ENCODE measurements at places on chromosomes 3 and 15.

GRCh38 chr3:101255441-101255840, 64.9 kb downstream of the IMPG2 start:
- DNase-seq, result no peak

- DNase-seq, result peak; percentile 74
Measured at GRCh38 chr3:185936814-185937688, 763 bp downstream of the TRA2B start.

- DNase-seq, result no peak
Measured at GRCh38 chr3:45906681-45907407, 20.5 kb downstream of the CCR9 start.

DNA sequence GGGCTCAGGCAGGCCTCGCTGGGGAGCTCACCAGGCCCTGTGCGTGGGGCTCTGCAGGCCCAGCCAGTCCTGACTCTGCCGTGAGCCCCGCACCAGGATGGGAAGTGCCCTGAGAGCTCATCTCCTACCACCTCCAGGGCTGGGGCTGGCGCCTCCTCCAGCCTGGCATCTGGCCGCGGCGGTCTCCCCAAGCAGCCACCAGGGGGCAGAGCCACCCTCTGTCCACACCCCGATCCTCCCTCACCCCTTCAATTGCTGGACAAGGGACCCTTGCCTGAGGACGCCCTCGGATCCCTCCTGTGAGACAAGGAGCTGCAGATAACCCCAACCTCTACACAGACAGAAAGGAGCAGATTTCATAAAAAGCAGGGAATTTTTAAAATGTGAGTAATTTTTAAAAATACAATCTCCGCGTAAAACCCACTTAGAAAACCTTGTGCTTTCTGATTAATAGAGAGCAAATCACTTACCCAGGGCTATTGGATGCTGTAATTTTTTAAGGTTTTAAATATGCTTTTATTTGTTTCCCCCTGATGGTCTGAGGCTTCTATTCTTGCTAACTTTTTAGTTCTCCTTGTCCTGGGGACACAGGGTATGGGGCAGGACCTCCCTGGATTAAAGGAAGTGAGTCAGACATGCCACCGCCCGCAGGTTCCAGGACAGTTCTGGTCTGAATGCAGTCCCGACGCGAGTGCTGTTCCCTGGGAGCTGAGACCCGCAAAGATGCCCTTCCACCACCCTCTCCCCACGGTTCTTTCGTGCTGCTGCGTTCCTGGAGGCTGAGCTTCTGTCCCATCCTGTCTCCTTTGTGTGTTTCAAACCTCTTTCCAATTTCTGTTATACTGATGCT, 52.3 kb upstream of the CHRNA7 start:
- peak; percentile 37 for DNase-seq

DNA sequence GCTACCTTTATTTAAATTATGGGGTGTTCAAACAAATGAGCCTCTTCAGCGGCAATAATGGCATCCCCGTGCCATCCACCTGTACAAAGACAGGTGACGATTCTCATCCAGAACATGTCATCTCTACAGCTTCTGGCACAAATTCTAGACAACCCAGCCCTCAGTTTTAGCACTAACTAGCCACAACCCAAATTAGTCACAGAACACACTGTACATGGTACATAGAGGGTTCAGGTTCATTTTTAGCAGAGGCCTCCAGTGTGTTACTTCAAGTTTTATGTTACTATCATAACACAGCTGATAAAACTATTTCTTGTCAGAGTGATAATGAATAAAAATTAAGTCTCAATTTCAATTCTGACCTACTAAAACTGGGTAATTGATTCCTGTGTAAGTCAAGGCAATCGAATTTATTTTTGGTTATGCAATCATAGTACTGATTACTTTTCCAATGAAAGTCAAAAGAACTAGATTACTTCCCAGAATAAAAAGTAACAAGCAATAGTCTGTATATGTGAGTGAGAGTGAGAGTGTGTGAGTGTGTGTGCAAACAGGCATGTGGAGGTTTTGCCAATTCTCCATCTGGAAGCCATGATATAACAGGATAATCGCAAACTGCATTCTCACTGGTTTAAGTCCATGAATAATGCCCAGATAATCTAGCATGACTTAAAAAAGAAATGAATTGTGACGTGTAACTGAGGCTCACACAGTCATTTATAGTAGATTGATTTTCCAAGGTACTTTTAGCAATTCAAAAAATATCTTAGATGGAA, 37.4 kb downstream of the SHQ1 start:
- DNase-seq, result no peak

- DNase-seq, result no peak
Measured at GRCh38 chr15:36882487-36883131, 217.7 kb downstream of the MEIS2 start.

DNA sequence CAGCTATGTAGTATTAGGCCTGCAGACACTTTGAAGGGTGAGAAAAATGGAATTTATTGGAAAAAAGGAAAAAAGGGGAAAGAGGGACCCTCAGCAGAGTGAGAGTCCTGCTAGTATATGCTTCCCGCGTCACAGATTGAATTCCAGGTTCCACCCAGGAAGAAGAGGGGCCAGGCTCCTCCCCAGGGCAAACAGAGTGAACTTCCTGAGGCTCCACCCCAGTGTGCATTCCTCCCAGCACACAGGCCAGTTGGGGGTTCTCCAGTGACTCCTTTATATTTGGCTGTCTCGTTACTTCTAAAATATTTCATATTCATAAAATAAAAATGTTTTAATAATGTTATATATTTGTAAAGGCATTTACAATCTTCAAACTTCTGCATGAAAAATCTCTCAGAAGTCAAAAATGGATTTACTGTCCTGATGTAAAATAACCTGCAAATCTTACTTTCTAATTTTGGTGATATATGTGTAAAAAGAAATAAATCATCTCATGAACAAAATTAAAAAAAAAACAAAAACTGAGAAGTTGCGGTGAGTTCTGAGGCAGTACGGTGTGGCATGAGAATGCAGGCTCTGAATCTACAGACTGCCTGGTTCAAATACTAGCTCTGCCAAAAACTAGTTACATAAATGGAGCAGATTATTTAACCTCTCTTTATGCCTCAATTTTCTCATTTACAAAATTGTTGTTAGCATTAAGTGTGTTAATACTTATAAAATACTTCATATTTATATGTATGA, 175.8 kb upstream of the P2RY1 start:
- DNase-seq, result no peak

GRCh38 chr3:43176666-43177065, 70.8 kb upstream of the POMGNT2 start:
- DNase-seq, result no peak

- DNase-seq, result no peak
Measured at GRCh38 chr3:65930648-65931047, 108.1 kb downstream of the MAGI1 start.

DNA sequence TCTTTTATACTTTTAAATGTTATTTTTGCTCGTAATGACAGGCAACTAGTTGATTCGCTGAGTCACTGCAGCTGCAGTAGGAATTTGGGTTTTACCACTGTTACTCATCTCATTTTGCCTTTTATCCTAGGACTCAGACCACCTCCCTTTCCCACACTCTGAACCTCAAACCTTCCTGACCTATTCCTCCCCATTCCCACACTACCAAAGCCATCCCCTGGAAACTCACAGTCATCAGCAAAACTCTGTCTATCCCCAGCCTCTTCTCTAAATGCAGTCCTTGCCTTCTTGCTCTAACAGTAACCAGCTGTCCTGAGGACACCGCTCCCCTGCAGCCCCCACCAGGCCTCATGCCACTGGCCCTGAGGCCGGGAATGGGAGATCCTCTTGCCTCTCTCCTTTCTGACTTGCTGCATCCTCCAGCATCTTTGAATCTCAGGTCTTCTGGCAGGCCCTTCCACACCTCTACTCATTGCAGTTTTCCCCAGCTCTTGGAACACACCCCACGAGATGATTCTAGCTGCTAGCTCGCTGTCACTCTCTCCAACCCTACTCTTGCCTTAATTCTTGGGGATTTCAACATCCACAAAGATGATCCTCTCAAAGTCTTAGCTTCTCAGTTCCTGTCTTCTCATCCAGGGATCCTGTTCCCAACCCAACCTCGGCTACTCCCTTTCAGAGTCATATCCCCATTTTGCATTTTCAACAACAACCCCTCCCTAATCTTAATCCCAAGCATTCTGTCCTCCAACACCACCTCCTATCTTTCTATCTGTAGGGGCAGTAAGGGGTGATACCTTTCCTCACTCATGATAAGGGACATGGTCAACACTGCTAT, 55.9 kb upstream of the C3orf80 start:
- no peak for DNase-seq

DNA sequence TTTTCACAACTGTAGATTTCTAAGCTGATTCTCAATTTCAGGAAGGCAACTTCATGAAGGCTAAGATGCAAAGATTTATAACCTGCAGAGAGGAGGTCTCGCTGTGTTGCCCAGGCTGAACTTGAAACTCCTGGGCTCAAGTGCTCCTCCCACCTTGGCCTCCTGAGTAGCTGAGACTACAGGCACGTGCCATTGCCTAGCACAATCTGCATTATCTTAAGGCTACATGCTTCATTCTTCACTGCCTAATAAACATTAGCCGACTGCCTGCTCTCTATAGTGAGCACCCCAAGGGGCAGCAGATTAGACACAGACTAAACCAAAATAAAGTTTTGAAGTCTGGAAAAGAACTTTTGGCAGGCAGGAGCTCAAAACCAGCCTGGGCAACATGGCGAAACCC, 17.1 kb downstream of the CPEB1 start:
- DNase-seq, result no peak

- DNase-seq, result no peak
Measured at GRCh38 chr15:40051616-40052415, 12.8 kb upstream of the SRP14 start.

GRCh38 chr3:143309705-143310104, 190.1 kb downstream of the CHST2 start:
- DNase-seq, result no peak

DNA sequence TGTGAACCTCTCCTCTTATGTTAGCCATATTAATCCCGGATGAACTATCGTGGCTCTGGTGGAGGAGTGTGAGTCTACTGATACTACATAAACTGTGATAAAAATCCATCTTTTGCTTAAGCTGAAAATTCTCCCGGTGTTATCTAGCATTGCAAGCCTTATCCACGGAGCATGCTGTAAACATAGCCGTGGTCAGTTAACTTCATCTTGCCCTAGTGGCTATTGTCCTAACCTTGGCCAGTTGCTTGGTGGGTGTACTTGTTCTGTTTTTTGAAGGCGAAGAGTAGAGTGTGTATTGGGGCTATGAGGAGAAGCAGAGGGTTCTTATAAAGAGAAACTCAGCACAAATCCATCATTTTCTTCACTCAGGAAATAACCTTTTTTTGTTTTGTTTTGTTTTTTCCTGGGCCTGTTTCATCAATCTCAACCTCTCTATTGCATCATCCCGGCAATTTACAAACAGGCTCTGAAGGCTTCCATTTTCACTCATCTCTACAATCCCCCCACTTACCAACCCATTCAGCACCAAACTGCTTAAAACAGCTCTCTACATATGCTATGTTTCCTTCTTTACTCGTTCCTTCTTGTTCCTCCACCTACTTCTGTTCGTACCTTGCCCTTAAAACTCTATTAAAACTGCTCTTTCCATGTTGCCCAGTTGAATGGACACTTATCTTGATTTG, 135.5 kb upstream of the PTX3 start:
- DNase-seq, result no peak

- DNase-seq, result no peak
Measured at GRCh38 chr3:23385327-23385726, 182.2 kb downstream of the UBE2E2 start.

DNA sequence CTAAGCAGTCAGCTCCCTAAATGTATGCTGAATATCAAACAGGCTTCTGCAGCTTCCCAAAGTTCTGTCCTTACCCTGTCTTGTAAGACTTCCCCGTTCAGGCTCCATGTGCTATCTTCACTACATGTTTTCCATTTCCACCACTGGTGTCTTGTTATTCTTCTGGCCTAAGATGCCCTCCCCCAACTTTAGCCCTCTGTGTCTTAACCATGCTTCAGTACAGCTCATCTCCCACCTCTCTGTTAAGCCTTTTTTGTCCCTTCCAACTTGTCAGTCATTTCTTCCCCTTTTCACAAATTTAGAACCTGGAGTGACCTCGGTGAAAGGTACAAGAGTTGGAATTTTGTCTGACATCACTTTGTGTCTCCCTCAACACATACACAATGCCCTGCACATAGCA, 151.7 kb upstream of the TBL1XR1 start:
- no peak for DNase-seq

All from stimulated activated CD8-positive, alpha-beta memory T cell treated with anti-CD3 and anti-CD28 coated beads, Interleukin-15, amount 100 ng/mL, for 24 hours (primary cell).